Sigmoid colon (tissue), 7 donors: ENCODE measurements at places on chromosomes 1 and 21.
A peak's percentile ranks its signal among the peaks of the same experiment; 100 is the strongest.

- no peak for DNase-seq
Measured at GRCh38 chr1:13760340-13760739, 60.4 kb downstream of the PRDM2 start.

- peak; percentile 36 for DNase-seq
Measured at GRCh38 chr1:234902774-234903547, 225.7 kb downstream of the TOMM20 start.

DNA sequence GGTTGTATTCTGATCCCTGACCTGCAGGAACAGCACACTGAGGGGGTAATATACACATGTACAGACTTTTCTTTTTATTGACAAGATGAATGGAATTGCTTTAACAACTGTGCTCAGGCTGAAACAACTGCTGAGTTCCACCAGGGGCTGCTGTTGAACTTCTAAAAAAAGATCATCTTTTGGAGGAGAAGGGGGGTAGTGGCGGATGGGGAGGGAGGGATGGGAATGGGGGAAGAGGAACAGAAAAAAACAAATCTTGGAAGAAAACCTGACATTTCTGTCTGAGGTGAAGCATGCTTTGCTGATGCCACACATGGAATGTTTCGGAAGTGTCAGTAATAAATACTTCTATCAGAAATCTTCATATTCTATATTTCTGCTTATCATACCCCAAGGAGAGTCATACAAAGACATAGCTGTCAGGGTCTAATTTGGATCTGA is 75.0 kb downstream of the RWDD3 start:
- DNase-seq, result no peak

GRCh38 chr1:75392278-75392677 is 218.6 kb downstream of the SLC44A5 start:
- DNase-seq, result no peak

DNA sequence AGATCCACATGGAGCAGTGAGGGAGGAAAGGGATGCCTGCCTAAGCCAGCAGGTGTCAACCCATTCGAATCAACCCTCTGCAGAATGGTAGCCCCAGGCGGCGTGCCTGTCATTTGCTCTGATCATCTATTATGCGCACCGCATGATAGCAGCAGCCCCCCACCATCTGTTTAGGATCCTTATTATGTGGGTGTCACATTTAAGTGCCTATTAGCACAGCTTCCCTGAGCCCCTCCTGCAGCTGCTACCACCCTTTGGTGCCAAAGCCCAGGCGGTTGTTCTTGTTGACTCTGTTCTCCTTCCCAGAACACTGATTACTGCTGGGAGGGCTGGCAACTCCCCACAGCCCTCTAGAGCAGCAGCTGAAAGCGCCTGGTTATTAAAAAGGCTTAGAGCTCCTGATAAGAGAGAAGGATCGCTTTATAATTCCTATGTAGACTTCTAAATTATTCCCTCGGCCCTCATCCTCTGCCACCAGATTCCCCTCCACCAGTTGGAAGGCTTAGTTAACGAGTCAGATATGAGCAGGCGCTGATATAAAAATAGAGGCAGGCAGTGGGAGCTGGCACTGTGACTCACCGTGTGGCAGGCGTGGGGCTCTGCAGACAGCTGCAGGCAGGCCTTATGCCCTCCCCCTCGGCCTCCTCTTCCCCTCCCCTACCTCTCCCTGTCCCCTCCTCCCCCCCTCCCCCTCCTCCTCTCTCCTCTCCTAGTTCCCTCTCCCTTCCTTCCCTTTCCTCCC is 23.0 kb downstream of the ACTA1 start:
- peak; percentile 75 for DNase-seq

GRCh38 chr1:208227366-208227765 is 16.8 kb downstream of the PLXNA2 start:
- no peak for DNase-seq

- DNase-seq, result no peak
Measured at GRCh38 chr1:90176530-90176929, 181.6 kb downstream of the ZNF326 start.

GRCh38 chr1:54583871-54584270 is 35.8 kb downstream of the ACOT11 start:
- no peak for DNase-seq

DNA sequence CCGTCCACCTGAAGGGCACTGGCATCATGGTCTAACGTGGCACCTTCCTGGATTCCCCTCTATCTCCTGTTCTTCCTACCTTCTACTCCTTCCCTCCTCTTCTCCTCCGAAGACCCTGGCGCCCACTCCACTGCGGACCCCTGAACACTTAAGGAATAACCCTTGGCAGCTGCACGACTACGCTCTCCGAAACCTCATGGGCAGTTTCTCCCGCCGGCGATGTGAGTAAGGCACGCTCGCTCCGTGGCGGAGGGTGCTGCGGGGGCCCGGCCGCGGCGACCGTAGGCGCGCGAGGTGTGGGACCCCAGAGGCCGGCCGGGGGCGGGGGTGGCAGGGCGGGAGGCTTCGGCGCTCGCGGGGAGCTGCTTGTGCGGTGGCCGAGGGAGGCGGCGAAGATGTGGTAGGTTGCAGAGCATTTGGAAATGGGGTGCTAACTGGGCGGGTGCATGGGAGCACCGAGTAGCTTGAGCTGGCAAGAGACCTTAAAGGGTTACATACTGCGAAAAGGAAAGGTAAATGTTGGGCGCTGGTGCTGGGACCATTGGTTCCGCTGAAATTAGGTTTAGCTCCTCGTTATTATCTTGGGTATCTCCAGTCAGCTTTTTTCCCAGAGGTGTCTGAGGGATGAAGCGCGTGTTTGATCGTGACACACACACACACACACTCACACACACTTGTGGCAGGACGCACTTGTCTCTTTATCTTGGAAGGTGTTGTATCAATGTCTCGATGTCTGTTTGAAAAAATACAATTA is 876 bp downstream of the LRRC7 start:
- no peak for DNase-seq

DNA sequence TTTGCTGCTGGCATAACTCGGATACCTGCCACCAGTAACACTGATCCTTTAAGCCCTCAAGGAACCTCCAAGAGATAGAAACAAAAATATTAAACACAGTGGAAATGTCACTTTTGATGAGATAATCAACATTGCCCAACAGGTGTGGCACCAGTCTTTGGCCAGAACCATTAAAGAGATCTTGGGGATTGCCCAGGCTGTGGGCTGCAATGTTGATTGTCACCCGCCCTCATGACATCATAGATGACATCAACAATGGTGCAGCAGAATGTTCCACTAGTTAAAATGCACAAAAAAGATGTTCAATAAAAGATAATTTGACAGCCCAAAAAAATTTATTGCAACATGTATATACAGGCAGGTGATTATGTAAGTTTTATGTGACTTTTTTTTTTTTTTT is 20.2 kb upstream of the ZMYM1 start:
- no peak for DNase-seq

DNA sequence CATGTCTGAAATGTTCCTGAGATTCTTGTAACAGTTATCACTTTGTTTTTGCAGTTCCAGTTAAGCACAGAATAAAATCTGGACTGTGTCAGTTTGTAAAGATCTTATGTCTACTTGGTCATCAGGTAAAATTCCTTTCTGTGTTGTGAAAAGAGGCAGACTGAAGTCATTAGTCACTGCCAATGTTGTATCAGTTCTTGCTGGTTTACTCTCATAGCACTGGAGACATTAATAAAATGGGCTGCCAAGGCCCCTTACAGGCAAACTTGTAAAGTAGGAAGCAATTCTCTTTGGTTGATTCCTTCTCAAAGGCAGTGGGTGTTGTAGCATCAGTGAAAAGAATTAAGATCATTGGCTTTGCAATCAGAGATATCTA is 61.4 kb upstream of the ST6GALNAC3 start:
- DNase-seq, result no peak

- DNase-seq, result peak; percentile 81
Measured at GRCh38 chr1:155322571-155322952, 1.9 kb downstream of the RUSC1 start.

DNA sequence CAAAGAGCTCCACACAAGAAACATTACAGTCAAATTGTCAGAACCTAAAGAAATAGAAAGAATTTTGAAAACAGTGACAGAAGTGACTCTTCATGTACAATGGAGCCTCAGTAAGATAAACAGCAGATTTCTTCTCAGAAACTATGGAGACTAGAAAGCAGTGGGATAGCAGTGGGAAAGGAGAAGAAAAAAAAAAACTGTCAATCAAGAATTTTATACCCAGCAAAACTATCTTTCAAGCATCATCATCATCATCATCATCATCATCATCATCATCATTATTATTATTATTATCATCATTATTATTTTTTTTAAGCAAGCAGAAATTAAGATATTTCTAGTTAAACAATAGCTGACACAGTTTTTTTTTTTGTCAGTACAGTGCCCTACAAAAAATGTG is 24.2 kb downstream of the CEP170 start:
- DNase-seq, result no peak

GRCh38 chr1:101253976-101254674 is 17.3 kb downstream of the S1PR1 start:
- no peak for DNase-seq

DNA sequence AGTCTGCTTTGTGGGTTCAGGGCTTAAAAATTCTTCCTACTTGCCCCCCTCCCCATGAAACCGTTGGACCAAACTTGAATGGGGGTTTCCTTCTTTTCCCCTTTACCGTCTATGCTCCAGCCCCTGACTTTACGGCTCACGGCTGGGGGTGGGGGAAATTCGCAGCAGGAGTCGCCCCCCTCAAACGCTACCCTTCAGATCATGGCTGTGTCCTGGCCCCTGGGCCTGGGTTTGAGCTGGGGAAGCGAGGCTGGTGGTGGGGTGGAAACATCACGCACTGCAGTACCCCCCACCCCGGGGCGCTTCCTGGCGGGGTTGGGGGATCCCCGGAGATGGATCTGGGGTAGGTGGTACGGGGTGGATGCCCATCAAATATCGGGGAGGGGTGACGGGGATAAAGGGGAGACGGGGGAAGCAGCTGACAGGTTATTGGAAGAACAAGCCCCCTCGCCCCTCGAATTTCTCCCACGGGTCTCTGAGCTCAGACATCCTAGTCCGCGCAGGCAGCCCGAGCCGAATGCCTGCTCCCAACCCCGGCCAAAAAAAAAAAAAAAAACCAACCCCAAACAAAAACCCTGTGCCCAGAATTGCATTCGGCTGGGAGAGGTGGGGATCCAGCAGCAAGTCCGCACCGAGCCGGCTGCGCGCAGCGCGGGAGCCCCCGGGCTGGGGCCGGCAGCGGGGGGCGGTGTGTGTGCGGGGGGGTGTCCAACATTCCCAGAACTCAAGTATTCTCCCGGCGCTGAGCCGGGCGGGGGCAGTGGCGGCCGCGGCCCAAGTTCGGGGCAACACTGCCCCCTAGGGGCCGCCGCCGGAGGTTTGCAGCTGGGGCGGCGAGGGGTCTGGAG is 59.0 kb upstream of the ACOT11 start:
- peak; percentile 90 for DNase-seq

GRCh38 chr1:81594206-81594605 is 206.5 kb upstream of the ADGRL2 start:
- DNase-seq, result no peak

GRCh38 chr1:2965676-2966075 is 55.6 kb upstream of the ACTRT2 start:
- peak; percentile 11 for DNase-seq

DNA sequence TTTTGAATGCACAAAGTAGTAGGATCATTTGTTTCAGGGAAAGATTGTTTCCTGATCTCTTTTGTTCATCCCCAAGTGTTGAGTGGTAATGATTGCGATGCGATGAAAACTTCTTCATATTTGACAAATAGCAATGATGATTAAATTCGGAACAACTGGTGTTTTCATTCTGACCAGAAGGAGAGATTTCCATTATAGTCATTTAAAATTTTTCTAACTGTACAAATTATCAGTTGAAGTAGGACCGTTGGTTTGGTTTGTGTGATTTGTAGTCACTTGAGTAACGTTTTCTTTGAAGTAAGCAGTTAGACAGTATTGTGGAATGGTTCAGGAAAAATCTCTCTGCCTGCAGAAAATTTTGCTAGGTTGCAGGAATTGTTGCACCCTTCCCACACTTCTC is 5.9 kb downstream of the NFYC start:
- DNase-seq, result no peak

DNA sequence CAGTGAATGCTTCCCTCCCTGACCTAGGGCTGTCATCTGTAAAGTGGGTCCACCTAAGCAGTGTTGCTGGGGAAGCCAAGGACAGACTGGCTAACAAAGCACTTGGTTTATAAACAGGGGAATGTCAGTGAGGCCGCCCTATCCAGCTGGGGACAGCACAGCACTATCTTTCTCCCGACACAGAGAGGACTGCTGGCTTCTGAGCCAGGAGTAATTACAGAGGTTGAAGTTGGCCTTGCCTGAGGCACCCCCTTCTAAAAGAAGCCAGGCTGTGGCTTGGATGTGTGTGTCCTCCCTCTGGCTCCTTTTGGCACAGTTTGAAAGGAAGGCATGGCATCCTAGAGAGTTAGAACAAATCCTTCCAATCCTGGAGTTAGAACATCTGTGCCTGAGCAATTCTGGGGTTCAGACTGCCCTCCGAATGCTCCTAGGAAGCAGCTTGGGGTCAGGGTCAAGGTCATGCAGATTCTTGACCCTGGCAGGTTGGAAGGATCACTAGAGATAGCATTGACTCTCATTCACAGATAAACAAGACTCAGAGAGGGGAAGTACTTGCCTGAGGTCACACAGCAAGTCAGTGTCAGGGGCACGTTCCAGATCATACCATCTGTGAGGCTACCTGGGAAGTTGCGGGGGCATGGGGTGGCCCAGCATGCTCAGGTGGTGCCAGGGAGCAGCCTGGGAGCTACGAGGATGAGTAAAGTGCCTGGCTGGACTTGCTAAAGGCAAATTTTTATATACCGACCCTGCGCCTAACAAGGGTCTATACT is 1.3 kb upstream of the LDLRAP1 start:
- no peak for DNase-seq

GRCh38 chr1:102886638-102887037 is 221.7 kb downstream of the COL11A1 start:
- DNase-seq, result no peak

DNA sequence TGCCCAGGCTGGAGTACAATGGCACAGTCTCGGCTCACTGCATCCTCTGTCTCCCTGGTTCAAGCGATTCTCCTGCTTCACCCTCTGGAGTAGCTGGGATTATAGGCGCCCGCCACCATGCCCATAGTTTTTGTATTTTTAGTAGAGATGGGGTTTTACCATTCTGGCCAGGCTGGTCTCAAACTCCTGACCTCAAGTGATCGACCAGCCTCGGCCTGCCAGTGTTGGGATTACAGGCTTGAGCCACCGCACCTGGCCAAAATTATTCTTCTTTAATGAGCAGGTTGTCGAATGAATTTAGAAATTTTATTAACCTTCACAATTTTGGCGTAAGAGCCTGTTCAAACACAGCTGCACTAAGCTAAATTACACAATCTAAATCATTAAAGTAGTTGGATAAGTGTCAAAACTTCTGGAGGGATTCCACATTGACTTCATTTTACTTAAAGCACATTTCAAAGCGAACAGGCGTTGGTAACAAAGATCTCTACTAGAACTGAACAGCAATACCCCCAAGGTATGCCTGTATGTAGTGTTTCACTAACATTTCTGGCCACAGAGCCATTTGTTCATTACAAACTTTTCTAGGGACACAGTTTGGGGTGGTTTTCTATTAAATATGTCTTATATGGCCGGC is 5.2 kb upstream of the CTH start:
- DNase-seq, result no peak

- no peak for DNase-seq
Measured at GRCh38 chr1:156432669-156433018, 63.6 kb downstream of the RHBG start.

GRCh38 chr1:92881391-92881790 is 49.6 kb downstream of the RPL5 start:
- DNase-seq, result no peak

GRCh38 chr1:209531006-209531405 is 52.5 kb upstream of the CAMK1G start:
- DNase-seq, result no peak
